ENCODE measurements at places on chromosomes 13 and 19.

DNA sequence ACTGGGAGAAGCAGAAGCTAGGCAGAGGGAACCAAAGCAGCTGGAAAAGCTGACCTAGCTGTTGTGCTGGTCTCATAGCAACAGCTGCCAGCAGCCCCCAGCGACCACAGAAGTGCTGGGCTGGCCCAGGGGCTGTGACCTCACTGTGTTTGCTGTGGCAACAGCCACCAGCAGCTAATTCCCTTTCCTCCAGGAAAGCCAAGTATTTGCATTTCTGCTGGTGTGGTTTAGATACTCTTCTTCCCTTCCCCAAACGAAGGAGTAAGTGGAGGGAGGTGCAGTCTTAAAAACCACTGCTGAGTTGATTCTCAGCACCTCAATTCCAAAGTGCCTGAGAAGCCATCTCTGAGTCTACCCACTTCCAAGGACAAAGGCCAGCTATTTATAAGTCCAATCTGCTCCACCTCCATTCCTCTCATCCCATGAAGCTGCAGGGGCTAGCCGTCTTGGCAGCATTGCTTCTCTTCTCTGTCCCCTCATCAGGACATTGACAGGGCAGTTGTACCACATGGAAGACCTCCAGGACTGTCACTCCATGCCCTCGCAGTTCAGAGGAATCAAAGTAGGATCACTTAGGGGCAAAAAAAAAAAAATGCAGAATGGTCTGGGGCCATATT is 11.5 kb upstream of the CCDC97 start:
- DNase-seq: peak; percentile 23

- DNase-seq: no peak
Measured at GRCh38 chr19:3274942-3275582, 50.6 kb downstream of the CELF5 start.

- no peak for DNase-seq
Measured at GRCh38 chr19:567296-567900, 5.0 kb upstream of the BSG start.

GRCh38 chr19:49851456-49852259 is 699 bp downstream of the PTOV1 start:
- no peak for DNase-seq

DNA sequence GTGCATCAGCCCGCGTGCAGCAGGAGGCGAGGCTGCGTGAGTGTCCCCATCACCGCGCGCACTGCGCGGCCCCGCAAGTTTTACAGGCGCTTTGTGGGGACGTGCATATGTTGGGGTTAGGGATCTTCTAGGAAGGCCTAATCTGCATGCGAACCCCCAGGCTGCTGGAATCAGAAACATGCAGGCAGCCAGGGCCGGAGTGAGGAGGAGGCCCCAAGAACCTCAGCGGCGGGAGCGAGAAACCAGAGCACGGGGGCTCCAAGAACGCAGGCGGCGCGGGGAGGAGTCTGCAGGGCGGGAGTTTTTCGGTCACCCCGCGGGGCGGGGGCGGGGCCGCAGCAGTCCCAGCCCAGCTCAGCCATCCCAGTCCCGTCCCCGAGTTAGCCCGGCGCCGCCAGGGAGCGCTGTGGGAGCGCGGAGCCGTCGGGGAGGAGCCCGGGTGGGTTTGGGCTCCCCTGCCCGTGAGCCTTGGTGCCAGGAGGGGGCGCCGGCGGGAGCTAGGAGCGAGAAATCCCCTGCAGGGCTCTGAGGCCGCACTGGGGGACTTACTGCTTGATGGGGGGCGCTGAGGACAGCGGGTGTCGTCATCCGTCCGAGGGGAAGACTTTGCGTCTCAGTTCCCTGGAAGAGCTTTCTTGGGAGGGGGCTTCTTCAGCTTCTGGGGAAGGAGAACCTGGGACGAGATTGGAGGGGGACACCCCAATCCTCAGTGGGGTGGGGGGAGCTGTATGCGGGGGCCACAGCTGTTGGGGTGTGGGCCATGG is 933 bp upstream of the NRTN start:
- DNase-seq: peak; percentile 38

DNA sequence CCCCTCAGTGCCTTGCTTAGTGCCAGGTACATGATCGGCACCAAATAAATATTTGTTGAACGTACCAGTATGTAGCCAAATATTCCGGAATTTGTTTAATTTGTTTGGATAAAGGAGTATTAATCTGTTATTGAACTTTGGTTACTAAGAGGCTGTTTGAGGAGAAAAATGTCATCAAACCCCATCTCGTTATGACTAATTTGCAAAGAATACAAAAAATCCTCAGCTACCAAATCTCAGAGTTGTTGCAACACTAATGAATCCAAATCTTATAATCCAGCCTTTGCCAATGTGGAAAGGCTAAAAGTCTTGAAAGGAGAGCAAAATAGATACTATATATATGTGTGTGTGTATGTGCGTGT is 79.5 kb downstream of the KLF5 start:
- no peak for DNase-seq

DNA sequence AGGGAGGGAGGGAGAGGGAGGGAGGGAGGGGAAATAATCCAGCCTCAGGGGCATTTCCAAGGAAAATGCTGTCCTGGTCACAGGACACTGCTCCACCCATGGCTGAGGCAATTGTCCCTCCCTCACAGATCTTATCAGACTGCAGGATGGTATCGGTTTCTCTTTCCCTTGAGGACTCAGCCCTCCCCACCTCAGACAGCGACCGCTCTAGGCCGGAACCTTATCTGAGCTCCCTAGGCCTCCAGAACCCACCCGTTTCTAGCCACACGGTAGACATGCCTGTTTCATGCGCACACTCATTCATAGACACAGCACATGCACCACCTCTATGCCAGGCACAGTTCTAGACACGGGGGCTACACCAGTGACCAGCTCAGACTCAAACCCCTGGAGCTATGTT is 10.0 kb upstream of the IZUMO2 start:
- no peak for DNase-seq

DNA sequence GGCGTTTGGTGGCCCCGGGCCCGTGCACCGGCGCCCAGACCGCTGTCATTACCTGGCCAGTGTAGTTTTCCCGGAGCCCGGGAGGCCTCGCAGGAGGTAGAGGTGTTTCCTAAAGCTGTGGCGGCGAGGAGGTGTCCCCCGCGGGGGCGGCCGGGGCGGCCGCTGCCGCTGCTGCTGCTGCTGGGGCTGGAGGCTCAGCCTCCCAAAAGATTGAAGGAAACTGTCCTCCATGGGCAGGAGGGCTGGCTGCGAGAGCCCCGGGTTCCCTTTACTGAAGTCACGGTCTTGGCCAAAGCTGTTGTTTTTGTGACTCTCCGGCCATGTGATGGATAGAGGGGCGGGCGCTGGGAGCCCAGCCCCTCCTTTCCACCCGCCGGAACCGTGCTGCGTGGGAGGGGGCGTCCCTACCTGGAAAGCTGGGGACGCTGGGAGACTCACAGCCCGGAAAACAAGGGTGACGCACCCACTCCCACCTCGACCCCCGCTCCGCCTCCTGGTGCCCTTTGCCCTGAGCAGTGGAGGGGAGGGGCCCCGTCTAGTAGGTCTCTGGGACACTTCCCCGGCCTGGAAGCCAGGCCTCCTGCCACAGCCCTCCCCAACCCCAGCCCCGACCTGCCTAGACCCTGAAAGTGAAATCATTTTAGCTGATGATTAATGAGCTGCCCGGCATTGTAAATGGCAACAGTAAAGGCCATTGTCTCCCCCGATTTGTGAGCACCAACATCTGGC is at the start of gene N4BP2L1:
Gene N4BP2L1 (minus strand): TSS at position 279 of the 729 bp plus-strand sequence. CDS start 48 bp downstream, at position 231.
- DNase-seq: peak; percentile 86

Data from pons (tissue), 1 donor.